ENCODE measurements at places on chromosomes 1 and 21.

DNA sequence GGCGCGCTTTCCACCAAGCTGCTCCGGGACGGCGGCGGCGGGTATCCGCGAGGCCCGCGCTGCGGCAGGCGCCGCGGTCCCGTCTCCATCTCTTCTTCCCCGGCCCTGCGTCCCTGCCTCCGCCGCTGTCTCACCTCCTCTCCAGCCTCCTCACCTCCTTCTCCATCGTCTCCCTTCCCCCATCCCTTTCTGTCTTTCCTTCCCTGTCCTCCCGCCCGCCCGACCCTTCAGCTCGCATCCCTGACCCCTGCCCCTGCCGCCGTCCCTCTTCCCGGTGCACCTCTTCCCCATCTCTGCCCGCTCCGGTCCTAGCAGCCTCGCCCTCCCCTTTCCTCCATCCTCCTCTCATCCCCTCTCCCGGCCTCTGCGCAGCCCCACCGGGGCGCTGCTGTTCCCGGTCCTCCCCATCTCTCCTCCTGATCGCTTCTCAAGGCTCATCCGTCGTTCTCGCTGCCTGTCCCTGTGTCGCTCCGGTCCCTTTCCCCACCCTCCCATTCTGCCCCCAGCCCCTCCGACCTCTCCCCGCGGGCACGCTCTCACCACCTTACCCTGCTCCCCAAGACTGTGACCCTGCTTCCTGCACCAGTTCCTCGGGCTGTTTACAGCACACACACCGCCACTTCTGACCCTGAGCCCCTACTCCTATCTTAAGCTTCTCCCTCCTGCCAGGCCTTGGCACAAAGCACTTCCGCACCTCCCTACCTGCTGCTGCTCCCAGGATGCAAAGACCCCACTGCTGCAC, 760 bp upstream of the NPHP4 start:
- no peak for DNase-seq

DNA sequence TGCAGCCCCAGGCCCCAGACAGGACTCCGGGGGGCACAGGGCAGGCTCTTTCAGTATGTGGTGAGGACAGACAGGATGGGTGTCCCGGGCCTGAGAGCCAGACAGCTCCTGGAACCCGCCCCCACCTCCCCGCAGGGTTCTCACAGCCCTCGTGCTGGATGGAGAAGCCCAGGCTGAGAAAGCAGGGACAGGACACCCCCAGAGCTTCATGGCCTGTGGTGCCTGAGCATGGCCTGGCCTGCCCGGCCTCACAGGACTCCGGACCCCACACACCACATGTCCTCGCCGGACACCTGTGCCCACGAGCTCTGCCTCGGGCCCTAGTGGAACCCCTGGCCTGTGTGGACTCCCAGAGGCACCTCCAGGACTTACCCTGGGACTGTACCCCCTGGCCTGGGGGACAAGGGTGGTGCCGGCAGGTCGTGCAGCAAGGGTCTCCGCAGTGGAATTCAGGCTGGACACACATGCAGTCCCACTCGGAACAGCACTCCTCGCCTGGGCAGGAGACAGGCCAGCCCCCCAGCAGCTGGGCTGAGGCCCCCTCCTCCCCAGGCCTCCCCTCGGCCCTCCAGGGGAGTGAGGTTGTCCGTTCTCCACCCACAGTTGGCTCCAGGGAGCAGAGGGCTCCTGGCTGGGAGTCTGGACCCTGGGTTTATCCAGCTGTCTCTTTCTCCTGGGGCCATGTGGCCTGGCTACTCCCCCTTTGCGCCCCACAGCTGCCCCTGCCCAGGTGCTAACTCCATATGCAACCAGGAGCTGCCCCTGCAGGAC, 1.2 kb downstream of the TNFRSF18 start:
- no peak for DNase-seq

DNA sequence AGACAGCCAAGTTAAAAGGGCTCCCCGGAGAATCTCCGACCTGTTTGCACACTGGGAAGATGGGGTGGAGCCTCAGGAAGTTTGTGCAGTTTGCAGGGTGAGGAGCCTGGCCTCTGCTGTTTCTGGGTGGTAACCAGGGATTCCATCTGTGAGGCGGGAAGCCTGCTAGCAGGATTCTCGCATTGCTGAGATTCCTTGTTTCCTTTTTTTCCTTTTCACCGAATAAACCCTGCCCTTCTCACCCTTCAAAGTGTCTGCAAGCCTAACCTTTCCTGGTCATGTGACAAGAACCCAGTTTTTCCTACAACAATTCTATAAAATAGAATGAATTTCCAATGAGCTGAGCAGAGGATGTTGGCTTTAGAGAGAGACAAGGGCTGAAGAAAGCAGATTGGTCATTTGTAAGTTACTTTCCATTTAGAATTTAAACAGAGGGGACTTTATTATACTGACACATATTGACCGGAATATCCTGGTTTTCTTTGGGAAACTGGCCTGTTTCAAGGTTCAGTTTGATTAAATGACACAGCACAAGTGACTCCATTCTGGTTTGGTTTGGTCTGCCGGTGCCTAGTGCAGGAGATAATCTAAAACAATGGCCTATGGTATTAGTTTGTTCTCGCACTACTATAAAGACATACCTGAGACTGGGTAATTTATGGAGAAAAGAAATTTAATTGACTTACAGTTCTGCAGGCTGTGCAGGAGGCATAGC, 48.7 kb upstream of the DNAH14 start:
- no peak for DNase-seq

DNA sequence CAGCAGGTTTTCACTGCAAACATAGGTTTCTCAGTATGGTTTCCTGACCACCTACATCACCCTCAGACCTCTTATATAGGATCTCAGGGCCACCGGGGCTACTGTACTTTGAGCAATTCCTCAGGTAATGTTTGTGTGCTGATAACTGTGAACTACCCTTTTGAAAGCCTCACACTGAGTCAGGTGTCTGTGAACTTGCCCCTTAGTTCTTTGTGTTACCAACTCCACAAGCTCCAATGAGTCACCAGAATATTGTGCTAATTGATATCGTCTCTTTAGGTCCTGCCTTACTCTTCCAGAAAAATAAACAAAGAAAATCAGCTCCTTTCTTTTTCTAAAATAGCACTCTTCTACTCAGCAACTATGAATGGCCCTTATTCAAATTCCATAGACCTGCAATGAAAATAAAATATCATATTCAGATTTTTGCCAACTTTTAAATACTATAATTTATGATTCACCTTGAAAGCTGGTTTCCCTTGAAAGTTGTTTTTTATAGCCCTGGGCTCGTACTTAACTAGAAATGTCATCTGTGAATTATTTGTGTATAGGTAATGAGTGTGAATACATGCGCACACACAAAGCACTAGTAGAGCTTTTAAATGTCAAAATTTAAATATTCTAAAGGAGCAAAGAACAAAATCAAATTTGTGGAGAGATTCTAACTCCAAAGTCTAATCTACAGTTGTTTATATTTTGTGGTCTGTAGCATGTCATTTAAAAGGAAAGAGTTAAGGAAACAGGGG, 88.1 kb upstream of the WARS2 start:
- DNase-seq, result no peak

DNA sequence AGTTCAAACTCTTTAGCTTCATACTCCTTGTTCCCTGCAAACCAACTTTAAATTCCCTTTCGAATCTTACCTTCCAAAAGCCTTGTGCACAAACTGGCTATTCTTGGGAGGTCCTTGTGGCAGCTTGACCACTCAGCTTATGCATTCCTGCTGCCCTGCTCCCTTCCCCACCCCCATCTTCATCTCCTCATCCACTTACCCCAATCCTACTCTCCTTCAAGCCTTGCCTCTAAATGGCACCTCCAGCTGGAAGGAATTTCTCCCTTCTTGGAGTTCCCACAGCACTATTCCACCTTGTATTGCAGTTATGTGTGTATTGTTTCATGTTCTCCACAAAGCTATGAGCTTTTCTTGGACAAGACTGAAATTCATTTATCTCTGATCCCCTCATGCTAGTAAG, 15.3 kb upstream of the DIRAS3 start:
- DNase-seq, result no peak

DNA sequence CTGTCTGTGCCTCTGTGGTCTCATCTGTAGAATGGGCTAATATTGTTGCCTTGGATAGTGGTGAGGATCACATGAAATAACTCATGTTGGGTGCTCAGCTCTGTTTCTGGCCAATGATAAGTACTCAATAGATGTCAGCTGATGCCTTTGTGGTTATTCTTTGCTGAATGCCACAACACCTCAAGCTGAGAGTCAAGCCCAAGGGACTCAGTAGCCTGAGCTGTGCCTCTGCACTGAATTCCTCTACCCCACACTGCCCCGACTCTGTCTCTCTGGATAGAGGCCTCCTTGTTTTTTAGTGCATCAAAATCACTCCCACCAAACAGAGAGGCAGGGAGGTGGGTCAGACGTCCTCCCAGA, 196.1 kb upstream of the VAMP3 start:
- no peak for DNase-seq

DNA sequence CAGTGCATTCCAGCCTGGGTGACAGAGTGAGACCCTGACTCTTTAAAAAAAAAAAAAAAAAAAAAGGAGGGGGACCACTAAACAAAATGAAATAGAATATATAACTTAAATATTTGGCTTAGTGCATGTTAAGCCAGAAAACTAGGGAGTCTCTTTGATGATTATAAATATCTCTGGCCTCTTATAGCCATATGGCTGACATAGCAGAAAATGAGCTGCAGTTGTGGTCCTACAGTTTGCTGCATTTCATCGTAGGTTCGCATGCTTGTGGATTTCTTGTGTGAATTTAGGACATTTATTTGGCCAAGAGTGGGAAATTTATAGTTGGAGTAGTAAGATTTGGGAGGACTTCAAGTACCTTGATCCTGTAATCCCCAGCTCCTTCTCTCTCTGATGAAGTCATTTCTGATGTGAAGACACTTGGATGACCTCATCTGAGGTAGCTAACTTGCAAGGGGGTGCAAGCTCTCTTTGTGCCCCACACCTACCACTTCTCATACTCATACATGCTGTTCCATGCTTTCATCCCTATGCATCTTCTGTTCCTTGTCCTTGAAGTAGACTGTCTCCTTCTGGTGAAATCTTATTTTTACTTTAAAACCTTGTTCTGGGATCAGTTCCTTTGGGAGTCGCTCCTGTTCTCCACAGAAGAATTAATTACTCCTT, 6.4 kb upstream of the TIPRL start:
- no peak for DNase-seq

- DNase-seq, result no peak
Measured at GRCh38 chr1:196774175-196774574, 465 bp upstream of the CFHR3 start.
